ENCODE measurements at places on chromosomes 7 and 10. TPM values are rescaled to one million over a fixed set of nuclear protein-coding genes. Genes with fewer than 3 reads are reported as not detected.

DNA sequence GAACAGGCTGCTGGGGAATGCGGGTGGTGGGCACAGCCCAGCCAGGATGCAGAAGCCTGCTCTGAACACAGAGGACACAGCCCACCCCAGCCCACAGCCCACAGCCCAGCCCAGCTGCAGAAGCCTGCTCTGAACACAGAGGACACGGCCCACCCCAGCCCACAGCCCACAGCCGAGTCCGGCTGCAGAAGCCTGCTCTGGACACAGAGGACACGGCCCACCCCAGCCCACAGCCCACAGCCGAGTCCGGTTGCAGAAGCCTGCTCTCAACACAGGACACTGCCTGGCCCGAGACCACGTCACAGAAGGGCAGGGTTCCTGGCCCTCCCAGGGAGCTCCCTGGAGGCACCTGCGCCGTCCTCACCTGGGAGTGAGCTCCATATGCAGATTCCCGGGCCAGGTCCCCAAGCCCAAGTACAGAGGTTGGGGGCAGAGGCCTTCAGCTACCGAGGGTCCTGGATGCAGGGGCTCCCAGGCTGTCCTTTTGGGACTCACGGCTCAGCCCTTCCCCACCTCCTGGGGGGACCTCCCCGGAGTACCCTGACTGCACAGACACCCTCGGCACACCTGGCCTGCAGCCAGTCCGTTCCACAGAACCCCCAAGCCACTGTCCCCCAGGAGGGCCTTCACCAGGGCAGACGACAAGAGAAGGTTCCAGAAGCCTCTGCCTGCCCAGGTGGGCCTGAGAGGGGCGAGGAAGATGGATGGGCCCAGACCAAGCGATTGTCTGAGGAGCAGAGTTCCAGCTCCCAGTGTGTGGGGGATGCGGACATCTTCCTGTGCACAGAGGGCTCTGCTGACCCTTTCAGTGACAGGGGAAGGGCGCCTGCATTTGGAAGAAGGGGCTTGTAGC, 23.7 kb upstream of the FOXL3 start:
- DNase-seq: peak; percentile 51

GRCh38 chr10:71555087-71555723, 158.5 kb downstream of the CDH23 start:
- DNase-seq: no peak

The MEPCE gene
- total RNA-seq: 30.2 TPM

GRCh38 chr7:6531492-6532279, 19.6 kb downstream of the GRID2IP start:
- DNase-seq: no peak

DNA sequence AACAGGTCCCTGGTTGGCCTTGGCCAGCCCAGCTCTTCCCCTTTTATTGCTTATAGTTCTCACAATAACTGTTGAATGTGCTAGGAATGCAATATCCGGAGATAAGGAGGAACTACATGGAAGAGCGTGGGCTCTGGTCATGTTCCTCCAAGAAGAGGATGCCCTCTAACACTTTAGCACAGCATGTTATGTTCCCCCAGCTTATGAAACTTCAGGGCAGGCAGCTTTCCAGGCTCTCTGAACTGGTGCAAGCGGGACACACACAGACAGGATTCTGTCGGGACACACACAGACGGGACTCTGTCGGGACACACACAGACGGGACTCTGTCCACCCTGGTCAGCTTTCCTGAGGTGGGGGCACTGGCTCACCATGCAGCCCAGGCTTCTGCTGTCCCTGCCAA, 141.6 kb downstream of the PKD1L1 start:
- DNase-seq: no peak

DNA sequence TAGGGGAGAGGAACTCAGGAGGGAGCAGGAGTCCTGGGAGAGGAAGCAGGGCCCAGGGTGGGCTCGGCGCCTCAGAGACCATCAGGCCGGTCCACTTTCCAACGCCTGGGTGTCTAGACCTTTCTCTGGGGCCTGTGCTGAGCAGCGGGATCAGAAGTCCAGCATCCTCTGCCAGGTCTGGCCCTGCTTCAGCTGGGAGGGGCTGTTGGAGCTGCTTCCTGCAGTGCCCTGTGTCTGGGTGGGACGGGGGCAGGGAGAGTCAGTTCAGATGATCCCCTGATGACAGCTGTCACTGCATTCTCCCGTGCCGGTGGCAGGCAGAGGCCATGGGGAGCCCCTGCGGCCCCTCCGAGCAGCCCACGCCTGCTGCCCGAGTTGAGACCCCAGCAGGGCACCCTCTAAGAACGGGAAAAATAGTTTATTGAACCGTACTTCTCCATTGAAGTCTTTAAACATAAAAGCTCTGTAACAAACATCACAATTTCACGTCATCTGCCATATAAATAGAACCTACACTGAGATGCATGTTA, 23.3 kb downstream of the AP5Z1 start:
- no peak for DNase-seq

DNA sequence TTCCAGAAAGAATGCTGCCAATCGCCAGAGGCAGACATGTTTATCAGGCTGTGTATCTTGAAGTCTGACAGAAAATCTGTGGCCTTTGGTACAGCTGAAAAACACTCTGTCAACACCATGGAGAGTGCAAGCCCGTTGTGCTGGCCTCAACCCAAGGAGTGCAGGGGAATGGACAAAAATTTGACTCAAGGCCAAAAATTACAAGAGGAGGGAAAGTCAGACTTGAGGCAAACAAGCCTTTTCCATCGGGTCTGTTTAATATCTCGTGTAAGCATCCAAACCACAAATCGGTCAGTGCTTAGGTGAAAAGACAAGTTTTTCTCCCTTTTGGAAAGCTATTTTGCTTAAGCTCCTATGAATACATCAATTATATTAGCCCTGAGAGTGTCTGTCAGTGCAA, 305.3 kb upstream of the NFE2L3 start:
- peak; percentile 47 for DNase-seq

- no peak for DNase-seq
These were observed 606.4 kb downstream of the SORCS1 start for GRCh38 chr10:106557951-106558733.

DNA sequence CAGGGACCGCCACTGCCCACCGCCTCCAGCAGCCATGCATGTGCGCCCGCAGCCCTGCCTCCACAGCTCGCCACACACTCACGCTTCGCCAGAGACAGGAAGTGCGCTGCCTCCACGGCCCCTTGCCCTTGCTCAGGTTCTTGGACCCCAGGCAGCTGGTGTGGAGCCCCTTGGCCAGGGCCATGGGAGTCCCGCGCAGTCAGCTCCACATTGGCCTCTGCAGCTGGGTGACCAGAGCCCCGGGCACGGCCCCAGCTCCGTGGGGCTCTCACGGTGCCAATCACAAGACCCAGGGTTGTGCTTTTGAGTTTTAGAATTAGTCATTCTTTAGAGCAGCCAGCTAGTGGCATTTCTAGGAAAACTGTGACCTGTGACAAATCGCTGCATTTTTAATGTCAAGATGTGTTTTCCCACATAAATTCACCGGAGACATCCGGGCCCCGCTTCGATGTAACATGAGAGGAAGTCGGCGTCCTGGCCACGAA, 4.3 kb upstream of the UTF1 start:
- DNase-seq: no peak

Measured in left colon (tissue), 2 donors.